ENCODE measurements at places on chromosomes 5 and 9.

- peak; percentile 32 for DNase-seq
These were observed 57.0 kb downstream of the SECISBP2 start for GRCh38 chr9:89375191-89375760.

- no peak for DNase-seq
These were observed 56.0 kb downstream of the ZNF462 start for GRCh38 chr9:106918825-106919509.

- DNase-seq, result no peak
These were observed 69.7 kb upstream of the ABL1 start for GRCh38 chr9:130765137-130766020.

DNA sequence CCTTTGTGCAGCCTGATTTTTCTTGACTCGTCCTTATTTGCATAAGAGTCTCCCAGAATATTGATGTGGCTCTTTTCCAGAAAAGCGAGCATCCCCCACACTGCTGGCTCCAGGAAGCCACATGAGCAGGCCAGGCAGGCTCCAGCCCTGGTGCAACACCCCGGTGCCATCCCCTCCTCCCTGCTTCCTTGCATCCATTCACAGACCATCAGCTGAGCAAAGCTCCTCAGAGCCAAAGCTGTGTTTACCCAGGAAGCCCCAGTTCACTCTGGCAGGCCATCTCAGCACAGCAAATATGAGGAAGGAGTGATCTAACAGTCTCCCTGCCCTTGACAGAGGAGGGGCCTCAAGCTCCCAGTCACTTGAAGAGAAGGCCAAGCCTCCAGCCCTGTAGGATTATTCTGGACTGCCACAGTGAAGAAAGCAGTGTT is 34.4 kb downstream of the INSYN2B start:
- no peak for DNase-seq

DNA sequence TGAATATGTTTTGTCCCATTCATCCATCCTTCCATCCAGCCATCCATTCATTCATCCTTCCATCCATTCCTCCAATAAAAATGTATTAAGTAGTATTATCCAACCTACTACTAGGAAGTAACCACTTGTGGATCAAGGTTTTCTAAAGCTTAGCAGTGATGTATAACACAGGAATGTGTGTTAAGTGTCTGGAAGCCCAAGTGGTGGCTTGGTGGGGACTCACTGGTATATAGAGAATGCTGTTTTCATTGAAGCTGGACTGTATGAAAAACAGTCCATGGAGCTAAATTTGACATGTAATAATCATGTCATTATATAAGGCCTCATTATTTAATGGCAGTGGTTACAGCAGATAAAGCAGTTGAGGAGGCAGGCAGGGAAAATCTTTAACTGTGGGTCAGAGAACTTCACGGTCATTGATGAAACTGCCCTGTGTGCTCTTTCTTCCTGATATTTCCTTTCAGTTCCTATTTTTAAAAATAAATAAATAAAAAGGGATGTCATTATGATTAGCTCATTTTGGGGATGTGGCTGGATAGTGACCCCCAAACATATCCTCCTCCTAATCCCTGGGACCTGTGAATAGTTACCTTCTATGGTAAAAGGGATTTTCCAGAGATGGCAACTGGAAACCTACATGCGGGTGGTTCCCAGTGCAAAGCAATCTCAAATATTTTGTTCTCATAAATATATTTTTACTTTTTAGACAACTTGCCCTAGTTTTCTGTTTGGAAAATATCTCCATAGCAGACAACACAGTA is 82.3 kb downstream of the DAPK1 start:
- DNase-seq, result no peak

DNA sequence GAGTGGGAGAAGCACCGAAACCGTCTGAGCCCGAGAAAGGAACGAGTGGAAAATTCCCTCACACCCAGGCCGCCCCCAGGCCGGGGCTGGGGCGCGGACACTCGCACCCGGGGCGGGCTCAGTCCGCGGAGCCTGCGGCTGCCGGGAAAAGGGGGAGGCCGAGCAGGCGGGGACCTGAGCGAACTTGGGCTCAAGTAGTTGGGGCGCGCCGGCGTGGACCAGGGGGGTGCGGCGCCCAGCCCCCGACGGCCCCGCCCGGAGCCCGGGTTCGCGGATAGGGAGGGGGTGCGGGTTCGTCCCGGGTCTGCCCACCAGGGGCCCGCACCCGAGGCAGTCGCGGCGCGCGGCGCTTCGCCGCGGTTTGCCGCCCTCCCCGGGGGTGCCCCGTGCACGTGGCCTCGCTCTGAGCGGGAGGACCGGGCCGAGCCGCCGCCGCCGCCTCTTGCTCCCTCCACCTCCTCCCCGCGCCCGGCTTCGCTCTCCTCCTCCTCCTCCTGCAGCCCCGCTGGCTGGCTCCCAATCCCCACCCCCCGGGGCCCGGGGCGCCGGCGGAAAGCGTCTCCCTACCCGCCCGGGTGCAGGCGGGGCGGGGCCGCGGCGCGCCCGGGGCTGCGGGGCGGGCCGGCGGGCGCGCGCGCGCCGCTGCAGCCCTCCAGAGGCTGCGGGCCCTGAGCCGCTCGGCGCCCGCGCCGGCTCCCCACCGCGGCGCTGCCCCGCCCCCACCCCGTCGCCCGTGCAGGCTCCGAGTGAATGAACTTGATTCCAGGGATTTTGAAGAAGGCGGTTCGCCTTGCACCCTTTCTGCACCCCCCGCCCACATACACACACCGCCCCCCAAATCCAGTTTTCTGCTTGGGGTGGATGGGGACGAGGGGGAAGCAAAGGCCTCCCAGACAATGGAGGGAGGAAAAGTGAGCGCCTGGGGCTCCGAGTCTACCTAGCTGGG is 1.3 kb upstream of the NFIB start:
- no peak for DNase-seq

DNA sequence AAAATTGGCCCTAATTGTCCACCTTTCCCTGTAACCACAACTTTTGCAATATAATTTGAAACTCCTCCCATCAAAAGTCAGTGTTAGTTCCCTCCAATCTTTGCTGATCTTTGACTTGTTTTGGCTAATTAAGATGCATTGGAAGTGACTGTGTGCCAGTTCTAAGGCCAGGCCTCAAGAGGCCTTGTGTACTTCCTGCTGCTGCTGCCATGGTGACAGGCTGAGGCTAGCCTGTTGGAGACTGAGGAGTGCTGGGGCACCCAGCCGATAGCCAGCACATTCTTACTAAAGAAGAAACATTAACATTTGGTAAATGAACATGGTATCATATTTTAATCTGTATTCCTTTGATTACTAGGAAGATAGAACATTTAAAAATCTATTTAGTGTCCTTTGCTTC is 86.5 kb downstream of the SREK1 start:
- DNase-seq, result no peak

GRCh38 chr9:125444956-125445506 is 183.4 kb downstream of the GAPVD1 start:
- DNase-seq, result no peak

GRCh38 chr5:57666582-57666981 is 184.0 kb upstream of the ACTBL2 start:
- DNase-seq, result no peak

- no peak for DNase-seq
These were observed 2.1 kb downstream of the ANKRD33B start for GRCh38 chr5:10565785-10566542.

DNA sequence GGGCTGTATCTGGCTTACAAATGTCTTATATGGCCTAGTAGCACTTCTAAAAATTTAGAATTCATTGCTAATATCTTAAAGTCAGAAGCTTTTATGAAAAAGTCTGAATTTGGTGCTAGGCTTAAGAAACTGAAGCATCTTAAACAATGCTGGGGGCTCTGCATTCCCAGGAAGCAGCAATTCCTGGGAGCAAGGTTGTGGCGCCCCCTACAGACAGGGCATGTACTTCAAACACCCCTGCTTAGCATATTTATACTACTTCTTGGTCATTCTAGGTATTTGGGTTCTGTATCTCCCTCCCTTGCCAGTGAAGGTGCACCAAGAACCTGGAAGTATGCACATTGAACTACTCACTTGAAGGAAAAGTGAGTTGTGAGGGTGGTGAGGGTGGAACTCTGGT is 64.6 kb upstream of the GRIA1 start:
- DNase-seq, result peak; percentile 8

GRCh38 chr9:92425474-92425873 is 1.2 kb upstream of the OMD start:
- no peak for DNase-seq

DNA sequence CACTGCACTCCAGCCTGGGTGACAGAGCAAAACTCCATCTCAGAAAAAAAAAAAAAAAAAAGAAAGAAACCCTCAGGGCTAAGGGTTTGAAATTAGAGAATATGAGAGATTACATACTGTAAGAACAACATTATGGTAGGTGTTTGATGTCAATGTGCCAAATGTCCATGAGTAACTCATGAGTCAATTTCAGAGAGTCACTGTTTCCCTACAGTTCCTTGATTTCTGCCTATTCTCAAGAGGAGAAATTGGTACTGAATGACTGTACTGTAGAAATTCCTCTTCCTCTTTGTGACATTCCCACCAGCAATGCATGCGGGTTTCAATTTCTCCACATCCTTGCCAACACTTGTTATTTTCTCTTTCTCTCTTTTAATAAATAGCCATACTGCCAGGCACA is 35.2 kb downstream of the MARVELD2 start:
- DNase-seq, result no peak

DNA sequence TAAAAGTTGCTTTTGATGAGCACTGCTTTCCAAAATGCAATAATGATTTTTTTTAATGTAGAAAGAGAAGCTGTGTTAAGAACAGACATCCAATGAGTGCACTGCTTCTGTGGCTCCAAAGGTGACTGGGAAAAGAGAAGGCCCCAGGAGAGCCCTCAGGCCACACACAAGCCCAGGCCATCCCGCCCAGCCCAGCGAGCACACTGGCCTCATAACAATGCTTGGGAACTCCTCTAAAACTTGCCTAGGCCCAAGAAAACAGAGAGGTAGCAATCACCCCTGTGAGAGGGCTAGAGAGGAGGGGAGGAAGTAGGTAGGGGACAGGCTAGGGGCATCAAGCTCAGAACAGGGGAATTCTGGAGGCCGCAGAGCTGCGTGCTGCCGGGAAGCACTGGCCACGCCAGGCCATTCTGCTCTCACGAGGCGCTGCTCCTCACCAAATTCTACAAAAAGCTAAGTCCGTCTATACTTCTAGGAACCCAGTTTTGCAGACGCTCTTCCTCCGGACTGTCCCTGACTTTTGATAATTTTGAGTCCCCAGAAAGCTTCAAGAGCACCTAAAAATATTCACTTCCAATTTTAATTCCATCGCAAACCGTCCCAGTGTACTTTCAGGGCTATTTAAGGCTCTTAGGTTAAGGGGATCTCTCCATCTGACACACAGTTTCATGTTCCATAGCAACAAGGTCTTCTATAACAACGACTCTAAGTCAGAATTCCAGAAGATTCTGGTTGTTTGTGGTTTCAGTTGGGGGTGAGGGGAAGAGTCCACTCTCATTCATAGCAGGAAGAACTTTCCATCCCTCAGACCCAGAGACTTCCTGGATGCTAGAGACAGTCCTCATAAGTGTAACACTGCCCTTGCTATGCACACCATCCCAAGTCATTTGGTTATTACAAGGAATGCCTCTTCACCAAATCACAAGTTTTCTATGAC is 51.0 kb downstream of the HABP4 start:
- DNase-seq, result no peak

- no peak for DNase-seq
These were observed 14.0 kb upstream of the CFAP95 start for GRCh38 chr9:69806627-69807026.

DNA sequence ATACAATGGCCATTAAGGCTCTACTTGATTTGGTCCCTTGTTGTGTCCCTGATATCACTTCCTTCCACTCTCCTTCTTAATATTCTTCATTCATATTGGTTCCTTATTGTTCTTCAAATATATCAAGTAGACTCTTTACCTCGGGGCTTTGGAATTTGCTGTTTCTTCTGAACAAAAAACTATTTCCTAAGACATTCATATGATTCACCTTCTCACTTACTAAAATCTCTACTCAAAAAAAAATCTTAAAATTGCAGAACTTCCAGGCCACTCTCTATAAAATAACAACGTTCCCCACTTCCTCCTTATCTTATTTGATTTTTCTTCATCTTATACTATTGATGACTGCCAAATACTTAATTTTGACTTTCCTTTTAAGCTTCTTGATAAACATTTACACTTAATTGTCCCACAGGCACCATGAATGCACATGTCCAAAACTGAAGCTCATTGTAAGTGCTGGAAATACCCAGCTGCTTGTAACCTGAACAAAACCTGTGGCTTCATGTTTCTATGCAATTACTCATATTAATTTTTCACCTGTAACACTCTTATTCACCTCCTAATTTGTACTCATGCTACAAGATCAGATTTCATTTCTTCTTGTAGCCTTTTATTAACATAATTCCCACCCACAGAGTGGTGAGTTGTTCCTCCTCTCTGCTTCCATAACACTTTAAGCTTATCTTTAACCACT is 58.4 kb upstream of the NUDT12 start:
- no peak for DNase-seq

DNA sequence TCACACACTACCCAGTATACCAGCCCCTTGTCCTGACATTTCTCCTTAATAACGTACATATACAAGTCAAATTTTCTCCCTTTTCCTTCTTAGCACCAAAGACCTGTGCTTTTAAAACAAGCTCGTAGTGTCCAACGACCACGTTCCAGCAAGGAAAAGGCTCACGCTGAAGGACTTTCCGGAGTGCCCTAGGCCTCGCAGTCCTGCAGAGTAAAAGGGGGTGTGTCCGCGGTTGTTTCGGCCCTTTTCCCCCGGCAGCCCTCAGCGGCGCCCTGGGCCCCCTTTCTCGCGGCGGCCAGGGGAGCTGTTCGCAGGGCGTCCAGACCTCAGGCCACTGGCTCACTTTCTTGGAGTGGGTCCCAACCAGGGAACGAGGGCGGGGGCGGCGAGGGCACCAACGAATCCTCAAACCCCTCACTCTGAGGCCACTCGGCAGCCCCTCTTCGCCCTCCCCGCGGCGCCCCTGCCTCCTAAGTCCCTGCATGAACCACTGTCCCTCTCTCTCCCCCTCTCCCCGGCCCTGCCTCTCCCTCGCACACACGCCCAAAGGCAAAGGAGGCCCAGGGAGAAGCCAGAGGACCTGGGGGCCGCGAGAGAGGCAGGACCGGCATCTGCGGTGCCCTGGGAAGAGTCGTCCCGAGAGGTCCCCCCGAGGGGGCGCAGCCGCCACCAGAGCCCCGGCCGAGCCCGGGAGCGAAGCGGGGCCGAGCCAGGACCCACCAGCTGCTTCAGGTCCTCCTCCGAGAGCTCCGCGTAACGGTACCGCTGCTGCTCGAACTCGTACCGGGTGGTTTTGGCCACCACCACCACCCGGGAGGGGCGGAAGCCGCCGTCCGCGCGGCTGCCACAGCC is 720 bp downstream of the NADK2 start:
- no peak for DNase-seq

GRCh38 chr5:170464280-170465127 is 39.3 kb upstream of the KCNIP1 start:
- DNase-seq, result no peak

GRCh38 chr9:132443951-132444607 is 34.1 kb downstream of the CFAP77 start:
- DNase-seq, result no peak

DNA sequence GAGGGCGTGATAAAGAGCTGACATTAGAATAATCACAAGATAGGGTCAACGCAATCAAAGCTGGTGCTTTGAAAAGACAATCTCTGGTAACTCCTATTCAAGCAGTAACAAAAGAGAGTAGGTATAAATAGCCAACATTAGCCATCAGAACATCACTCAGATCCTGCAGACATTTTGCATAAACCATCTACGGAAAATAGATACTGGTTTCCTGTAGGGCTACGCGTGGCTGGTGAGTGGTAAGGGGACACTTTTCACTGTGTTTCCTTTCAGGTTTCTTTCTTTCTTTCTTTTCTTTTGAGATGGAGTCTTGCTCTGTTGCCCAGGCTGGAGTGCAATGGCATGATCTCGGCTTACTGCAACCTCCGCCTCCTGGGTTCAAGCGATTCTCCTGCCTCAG is 22.3 kb downstream of the TTF1 start:
- no peak for DNase-seq
